Memory B cell (primary cell): ENCODE measurements at places on chromosomes 5 and 9.

GRCh38 chr5:111066261-111066938 lies 5.1 kb upstream of the TSLP start:
- no peak for DNase-seq
- H3K4me3 ChIP-seq = no peak overlapping the region
- H3K27ac ChIP-seq = no peak overlapping the region
- H3K36me3 ChIP-seq = no peaks in the 10 kb centered on the region

DNA sequence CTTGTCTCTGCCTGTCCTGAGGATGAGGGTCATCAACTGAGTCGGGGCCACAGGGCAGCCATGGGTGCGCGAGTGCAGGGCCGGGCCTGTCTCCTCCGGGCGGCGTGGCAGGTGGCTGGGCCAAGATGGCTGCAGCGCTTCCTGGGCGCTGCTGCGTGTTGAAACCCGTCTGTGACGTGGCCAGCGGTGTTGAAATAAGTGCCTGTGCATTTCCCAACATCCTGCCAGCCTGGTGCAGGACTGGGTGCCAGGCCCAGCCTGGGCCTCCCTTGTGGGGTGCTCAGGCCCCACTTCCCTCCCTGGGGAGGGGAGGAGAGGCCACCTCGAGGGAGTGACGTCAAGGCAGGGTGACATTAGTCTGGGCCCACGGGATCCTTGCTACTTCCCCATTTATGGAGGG lies 45.5 kb downstream of the RXRA start:
- H3K4me1 ChIP-seq = peaks cover 21% of the 10 kb centered on the region
- DNase-seq = no peak
- no peak overlapping the region for H3K4me3 ChIP-seq
- H3K27ac ChIP-seq = no peak overlapping the region

DNA sequence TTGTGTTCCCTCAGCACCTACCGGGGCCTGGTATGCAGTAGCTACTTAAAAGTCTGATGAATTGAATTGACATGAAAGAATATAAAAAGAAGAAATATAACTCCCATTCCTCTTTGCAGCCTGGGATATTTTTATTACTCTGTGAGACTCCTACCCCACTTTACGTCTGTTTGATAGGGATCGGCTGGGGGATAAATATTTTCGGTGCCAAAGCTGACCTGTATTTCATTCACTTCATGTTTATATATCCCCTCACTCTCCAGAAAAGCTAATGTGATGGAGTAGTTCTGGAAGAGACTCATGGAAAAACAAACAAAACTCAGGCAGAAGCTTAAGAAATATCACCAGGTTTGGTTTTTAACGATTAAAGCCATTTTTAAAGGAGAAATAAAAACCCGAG lies 108.2 kb upstream of the TBC1D2 start:
- peaks cover 3% of the 10 kb centered on the region for H3K27me3 ChIP-seq
- H3K27ac ChIP-seq = no peak overlapping the region
- no peak for DNase-seq
- peaks cover 7% of the 10 kb centered on the region for H3K36me3 ChIP-seq
- no peak overlapping the region for H3K4me3 ChIP-seq

DNA sequence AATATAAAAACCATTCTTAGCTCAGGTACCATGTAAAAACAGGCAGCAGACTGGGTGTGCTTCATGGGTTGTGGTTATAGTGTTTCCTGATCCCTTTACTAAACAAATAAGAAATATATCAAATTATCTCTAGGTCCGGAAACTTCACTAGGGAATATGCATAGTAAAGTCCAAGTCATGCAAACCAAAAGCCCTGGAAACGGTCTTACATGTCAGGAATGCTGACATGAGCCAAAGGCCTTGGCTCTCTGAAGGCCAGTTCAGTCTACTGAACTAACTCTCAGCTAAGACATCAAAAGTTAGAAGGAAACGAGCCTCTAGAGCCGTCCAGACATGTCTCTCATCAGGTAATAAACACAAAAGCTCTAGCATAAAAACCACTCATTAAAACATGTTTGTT lies 778.9 kb upstream of the ZNF608 start:
- no peaks in the 10 kb centered on the region for H3K36me3 ChIP-seq
- H3K27ac ChIP-seq = no peak overlapping the region
- no peak for DNase-seq
- H3K4me1 ChIP-seq = no peaks in the 10 kb centered on the region

DNA sequence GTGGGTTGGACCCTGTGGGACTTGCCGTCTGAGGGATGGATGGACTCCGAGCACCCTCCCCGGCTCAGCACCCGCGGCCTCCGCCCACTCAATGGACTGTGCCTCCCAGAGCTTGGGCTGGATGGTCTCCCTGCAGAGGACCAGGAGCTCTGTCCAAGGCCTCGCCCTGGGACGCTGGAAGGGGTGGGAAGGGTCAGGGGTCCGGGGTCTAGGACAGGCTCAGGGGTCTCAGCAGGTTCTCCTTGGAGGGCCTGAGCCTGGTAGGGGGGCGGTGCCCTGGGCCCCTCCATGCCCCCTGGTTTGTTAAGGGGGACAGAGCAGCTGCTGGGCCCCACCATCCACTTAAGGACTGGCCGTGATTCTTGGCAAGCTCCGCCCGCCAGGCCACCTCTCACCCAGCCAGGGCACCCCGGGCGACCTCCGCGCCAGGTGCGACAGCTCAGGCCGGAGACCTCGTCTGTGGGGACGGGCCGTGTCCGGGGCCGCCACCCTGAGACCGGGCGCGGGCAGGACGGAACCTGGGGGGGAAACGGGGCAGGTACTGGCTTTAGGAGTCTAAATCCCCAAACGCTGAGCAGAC lies 29.2 kb downstream of the EXOC3 start:
- H3K4me3 ChIP-seq = peak overlapping the region; percentile 81
- peaks cover 10% of the 10 kb centered on the region for H3K36me3 ChIP-seq
- peak overlapping the region; percentile 72 for H3K27ac ChIP-seq

DNA sequence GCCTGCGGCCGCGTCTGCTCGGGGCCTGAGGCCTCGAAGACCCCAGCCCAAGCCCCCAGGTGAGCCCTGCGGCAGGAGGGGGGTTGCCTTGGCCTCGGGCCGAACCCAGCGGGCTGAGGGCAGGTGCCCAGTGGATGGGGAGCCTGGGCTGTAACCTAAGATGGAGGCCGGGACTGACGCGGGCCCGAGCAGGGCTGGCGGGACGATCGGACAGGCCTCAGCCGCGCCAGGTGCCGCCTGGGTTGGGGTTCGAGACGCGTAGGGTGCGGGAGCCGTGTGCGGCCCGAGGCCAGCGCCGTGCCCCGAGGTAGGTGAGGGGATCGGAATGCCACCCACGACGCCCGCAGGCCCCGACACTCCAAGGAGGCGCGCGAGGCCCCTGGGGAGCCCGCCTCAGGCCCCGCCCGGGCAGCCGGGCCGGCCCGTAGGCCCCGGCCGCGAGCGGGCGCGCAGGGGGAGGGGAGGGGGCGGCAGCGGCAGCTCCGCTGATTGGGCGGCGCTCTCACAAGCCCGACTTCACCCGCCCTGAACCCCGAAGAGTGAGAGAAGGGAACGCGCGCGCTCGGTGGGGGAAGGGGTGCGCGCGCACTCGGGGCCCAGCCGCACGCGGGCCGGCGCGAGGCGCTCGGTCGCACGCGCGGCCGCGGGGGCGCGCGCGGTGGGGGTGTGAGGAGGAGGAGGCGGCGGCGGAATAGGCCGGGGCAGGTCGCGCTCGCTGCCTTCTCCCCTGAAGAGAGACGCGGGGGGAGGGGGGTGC lies at the start of gene NSD1:
Gene NSD1 (plus strand): TSS at position 678 of the 757 bp plus-strand sequence. CDS start 1,331 bp downstream, outside the sequence.
- DNase-seq = peak; percentile 94
- peaks cover 26% of the 10 kb centered on the region for H3K4me1 ChIP-seq
- H3K4me3 ChIP-seq = peak within 1 kb of the TSS; percentile 88
- H3K27me3 ChIP-seq = no peaks in the 10 kb centered on the region
- H3K27ac ChIP-seq = peak within 1 kb of the TSS; percentile 91

DNA sequence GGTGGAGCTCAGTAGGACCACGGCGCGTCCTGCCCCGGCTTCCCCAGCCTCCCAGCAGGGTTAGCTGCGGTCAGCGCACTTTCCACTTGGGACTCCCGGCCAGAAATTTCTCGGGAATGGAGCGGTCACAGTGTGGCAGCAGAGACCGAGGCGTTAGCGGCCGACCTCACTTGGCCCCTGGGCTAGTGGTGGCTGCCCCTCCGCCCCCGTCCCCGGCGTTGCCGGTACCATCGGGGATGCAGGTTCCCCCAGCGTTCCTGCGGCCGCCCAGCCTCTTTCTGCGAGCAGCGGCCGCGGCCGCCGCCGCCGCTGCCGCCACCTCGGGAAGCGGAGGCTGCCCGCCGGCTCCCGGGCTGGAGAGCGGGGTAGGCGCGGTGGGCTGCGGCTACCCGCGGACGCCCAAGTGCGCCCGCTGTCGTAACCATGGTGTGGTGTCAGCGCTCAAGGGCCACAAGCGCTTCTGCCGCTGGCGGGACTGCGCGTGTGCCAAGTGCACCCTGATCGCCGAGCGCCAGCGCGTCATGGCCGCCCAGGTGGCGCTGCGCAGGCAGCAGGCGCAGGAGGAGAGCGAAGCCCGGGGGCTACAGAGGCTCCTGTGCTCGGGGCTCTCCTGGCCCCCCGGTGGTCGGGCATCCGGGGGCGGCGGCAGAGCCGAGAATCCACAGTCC lies 460 bp downstream of the DMRTA1 start:
- H3K27me3 ChIP-seq = peaks cover 11% of the 10 kb centered on the region
- H3K4me3 ChIP-seq = peak overlapping the region; percentile 41
- peaks cover 4% of the 10 kb centered on the region for H3K4me1 ChIP-seq
- DNase-seq = peak; percentile 26
- H3K27ac ChIP-seq = no peak overlapping the region

DNA sequence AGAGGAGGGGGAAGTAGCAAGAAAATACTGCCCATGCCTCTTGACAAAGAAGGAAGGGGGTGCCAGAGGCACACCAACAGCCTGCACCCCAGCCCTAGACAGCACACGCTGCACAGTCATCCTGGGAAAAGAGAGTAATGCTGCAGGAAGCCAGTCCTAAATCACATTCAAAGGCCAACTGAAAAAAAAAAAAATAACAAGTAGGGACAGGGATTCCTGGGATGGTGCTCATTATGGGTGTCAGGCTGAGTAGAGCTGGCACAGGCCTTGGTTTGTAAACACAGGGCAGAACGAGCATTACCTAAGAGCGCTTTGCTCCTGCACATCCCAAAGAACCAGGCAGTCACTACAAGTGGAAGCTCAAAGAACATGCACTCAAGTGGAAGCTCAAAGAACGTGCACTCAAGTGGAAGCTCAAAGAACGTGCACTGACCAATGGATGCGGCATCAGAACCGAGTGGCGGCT lies 7.8 kb downstream of the RAPGEF1 start:
- H3K36me3 ChIP-seq = peaks cover 9% of the 10 kb centered on the region
- H3K27me3 ChIP-seq = no peaks in the 10 kb centered on the region
- H3K27ac ChIP-seq = peak overlapping the region; percentile 94
- H3K4me3 ChIP-seq = peak overlapping the region; percentile 69

DNA sequence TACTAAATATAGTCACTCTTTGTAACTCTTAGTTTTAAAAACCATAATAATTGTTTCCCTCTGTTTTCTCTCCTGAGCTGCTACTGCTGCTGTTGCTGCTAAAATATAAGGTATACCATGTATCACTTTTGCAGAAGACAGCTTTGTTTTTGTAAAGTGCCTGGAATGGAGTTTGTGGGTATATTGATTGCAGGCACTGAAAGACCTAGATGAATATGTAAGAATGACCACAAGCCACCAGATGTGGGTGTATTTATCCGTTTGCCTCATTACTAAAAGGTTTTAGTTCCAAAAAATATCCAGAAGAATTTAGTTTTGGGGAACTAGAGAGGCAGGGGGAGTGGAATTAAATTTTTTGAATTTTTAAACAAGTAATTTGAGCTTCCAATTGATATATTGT lies 151.1 kb upstream of the CDKN2B start:
- H3K4me1 ChIP-seq = peaks cover 10% of the 10 kb centered on the region
- no peak overlapping the region for H3K4me3 ChIP-seq
- no peak overlapping the region for H3K27ac ChIP-seq
- DNase-seq = no peak
- no peaks in the 10 kb centered on the region for H3K36me3 ChIP-seq
- no peaks in the 10 kb centered on the region for H3K27me3 ChIP-seq

- no peaks in the 10 kb centered on the region for H3K27me3 ChIP-seq
- H3K4me1 ChIP-seq = peaks cover 7% of the 10 kb centered on the region
- DNase-seq = no peak
Observed at GRCh38 chr9:99873943-99874584, 32.4 kb upstream of the STX17 start.

GRCh38 chr9:99513441-99514112 lies 291.5 kb downstream of the SEC61B start:
- H3K36me3 ChIP-seq = no peaks in the 10 kb centered on the region
- no peaks in the 10 kb centered on the region for H3K27me3 ChIP-seq
- DNase-seq = no peak
- H3K4me3 ChIP-seq = no peak overlapping the region
- H3K27ac ChIP-seq = peak overlapping the region; percentile 7

DNA sequence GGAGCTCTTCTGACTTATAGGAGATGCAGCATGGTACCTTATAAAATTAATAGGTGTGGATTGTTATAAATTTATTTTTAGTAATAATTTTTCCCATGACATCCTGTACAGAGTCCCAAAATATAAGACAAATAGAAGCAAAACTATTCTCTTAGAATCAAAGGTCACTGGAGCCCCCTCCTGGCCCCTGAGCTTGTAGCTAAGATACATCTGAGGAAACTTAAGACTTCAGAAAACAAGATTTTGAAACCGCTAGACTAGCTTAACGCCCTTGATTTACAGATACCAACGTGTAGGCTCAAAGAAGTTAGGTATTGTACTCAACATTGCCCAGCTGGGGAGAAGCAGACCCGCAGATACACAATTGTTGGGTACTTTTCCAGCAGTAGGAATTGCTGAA lies 45.7 kb upstream of the KCNN2 start:
- H3K27ac ChIP-seq = no peak overlapping the region
- no peak overlapping the region for H3K4me3 ChIP-seq
- H3K27me3 ChIP-seq = no peaks in the 10 kb centered on the region
- H3K4me1 ChIP-seq = no peaks in the 10 kb centered on the region

DNA sequence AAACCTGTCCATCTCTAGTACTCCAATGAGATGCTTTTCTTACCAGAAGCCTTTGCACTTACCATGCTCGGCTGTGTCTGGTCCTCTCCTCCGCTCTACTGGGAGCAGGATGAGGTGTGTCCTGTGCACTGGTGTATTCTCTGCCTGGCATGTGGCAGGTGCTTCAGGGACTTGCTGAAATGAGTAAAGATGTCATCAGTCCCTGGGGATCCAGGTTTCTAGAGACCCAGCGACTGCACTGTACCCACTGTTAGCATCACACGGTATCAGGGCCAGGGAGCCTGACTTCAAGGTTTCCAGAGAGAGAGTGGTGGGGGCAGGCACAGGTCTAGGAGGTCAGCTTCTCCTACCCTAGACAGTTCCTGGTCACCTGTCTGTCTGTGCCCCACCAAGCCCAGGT lies 10.5 kb downstream of the PTTG1 start:
- no peak for DNase-seq
- H3K36me3 ChIP-seq = peaks cover 3% of the 10 kb centered on the region
- H3K4me1 ChIP-seq = peaks cover 26% of the 10 kb centered on the region
- no peak overlapping the region for H3K27ac ChIP-seq
- H3K4me3 ChIP-seq = no peak overlapping the region
- H3K27me3 ChIP-seq = peaks cover 2% of the 10 kb centered on the region
